Activated CD4-positive, alpha-beta T cell treated with anti-CD3 and anti-CD28 coated beads, Interleukin-2, amount 10 ng/mL, durations not matched to agents 7 days and 5 days (primary cell): ENCODE measurements at places on chromosomes 6 and 20.

- peak; percentile 61 for DNase-seq
These were observed 35.7 kb upstream of the ID1 start for GRCh38 chr20:31569163-31570020.

GRCh38 chr20:35893942-35894341, 60.4 kb downstream of the SCAND1 start:
- no peak for DNase-seq

DNA sequence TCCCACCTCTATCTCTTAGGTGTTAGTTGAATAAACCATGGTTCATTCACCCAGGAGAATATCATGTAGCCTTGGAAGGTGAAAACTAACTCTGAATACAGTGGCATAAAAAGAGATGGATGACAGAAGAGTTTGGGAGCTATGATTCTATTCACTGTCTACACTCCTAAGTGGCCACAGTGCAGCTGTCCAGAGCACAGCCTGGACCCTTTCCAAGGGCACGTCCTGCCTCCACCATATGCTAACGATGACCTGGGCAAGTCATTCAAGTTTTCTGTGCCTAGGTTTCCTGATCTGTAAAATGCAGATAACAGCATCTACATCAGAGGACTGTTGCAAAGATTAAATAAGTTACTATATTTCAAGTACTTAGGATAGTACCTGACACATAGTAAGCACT, 314.1 kb downstream of the PTPRT start:
- no peak for DNase-seq

DNA sequence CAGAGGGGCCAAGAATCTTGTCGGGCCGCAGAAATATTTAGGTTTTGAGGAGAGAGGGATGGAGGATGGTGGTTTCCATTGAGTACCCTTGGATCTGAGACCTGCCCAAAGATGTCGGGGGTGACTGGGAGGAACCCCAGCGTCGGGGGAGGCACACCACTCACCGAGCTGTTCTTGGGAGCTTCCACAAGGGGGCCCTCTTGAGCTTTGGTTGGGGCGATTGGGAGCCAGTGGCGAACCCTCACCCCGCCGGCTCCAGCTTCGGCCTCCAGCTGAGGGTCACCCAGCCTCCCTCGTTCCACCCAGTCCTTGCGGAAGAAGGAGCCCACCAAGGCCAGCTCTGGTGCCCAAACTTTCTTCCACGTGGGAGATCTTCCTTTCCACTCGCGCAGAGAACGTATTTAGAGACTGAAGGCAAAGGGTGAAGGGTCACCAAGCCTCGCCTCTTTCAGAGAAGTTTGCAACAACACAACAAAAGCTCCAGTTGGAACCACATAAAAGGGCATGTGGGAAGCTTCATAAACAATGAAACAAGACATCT, 33.6 kb downstream of the APCDD1L start:
- DNase-seq, result peak; percentile 42

DNA sequence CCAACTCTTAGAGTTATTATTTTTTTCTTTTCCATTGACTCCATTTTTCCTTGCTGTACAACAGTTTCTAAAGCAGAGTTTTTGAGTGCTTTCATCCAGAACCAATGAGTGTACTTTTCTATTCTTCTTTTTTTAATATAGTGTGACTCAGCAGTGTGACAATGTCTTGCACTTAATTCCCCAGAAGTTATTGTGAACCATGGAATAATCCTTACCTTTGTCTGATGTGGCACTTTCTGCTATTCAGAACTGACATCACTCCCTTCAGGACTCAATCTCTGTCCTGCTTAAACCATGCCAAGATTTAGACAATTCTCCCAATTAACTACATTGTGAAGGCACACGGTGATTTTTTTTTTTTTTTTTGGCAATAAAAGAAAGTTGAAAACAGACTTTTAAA, 41.5 kb downstream of the GRIK2 start:
- no peak for DNase-seq

- DNase-seq, result no peak
These were observed 12.8 kb upstream of the ARMC12 start for GRCh38 chr6:35724059-35724458.
